HFFc6 (cell line): ENCODE measurements at places on chromosomes 4 and X. TPM values are rescaled to one million over a fixed set of nuclear protein-coding genes. Genes with fewer than 3 reads are reported as not detected.
A peak's percentile ranks its signal among the peaks of the same experiment; 100 is the strongest.

PJA1 gene
- 16.1 to 17.2 TPM (median 16.6 TPM) in 3 replicates for total RNA-seq

KLHL4 gene
- total RNA-seq = not detected in 3 replicates

PGAM4 gene
- total RNA-seq = not detected in 2 replicates

DNA sequence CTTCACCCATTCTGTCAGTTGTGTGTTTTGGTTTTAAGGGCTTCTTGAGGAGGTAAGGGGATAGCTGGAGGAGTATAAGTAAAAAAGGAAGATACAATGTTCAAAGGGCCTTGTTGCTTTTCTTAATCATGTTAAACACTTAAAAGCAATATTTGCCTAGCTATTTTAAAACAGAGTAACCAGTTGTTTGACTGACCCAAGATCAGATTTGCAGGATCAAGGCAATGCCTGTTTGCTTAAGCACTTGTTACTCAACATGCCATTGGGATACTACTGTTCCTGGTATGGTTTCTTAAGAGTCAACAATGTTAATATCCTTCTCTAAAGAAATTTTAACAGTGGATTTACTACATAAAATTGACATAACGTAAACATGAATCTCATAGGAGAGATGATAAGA, 2.6 kb downstream of the DCLK2 start:
- H3K4me1 ChIP-seq = peaks cover 65% of the 10 kb centered on the region
- peak overlapping the region; percentile 4; the same call in 1 of the 2 replicates for H3K27ac ChIP-seq
- no peak for DNase-seq
- H3K27me3 ChIP-seq = no peaks in the 10 kb centered on the region
- peaks cover 62% of the 10 kb centered on the region for H3K36me3 ChIP-seq
- peak overlapping the region; percentile 89 for H3K4me3 ChIP-seq

GRCh38 chrX:24305905-24306304, 8.0 kb downstream of the SUPT20HL2 start:
- no peaks in the 10 kb centered on the region for H3K36me3 ChIP-seq
- 0 out of 2 replicates have a peak, but pooled peaks cover 2% of the 10 kb centered on the region for H3K27me3 ChIP-seq
- no peak overlapping the region for H3K4me3 ChIP-seq
- H3K4me1 ChIP-seq = peaks cover 9% of the 10 kb centered on the region
- no peak for DNase-seq
- H3K27ac ChIP-seq = no peak overlapping the region

DNA sequence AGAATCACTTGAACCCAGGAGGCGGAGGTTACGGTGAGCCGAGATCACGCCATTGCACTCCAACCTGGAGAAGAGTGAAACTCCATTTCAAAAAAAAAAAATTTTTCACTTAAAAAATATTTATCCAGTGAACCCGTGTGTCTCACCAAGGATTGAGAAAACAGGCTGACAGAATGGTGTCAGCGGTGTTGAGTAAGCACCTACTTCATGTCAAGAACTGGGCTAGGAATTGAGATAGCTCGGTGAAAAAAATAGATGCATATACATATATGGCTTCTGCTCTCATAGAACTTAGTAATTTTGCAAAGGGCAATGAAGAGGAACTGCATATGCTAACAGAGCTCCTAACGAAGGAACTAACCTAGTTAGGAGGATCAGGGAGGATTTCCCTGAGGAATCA, 297.3 kb downstream of the TENM3 start:
- no peak overlapping the region for H3K27ac ChIP-seq
- DNase-seq = no peak
- H3K27me3 ChIP-seq = no peaks in the 10 kb centered on the region
- H3K4me1 ChIP-seq = no peaks in the 10 kb centered on the region

DNA sequence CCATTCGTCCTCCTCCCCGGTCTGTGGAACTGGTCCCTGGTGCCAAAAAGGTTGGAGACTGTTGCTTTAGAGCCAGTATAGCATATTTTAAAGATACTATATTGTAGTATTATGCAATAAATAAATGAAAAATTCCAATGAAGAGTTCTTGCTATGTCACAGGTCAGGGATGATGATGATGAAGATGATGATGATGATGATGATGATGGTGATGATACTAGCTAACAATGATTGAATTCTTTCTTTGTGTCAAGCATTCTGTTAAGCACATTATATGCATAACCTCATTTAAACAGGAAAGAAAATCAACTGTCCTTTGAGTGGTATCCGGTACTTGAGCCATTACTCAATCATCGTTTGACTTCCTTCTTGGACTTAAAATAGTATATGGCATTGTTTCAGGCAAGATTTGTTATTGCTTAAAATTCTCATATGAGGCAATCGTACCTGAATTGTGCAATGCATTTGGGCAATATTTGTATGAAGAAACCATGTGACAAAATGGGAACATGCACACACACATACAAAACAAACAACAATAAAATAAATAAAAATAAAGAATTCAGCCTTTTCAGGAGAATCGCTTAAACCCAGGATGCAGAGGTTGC, 22.8 kb upstream of the TLR2 start:
- H3K27ac ChIP-seq = no peak overlapping the region
- H3K36me3 ChIP-seq = no peaks in the 10 kb centered on the region
- peaks cover 11% of the 10 kb centered on the region for H3K27me3 ChIP-seq
- no peaks in the 10 kb centered on the region for H3K4me1 ChIP-seq
- H3K4me3 ChIP-seq = no peak overlapping the region

GRCh38 chr4:35087218-35087617, 1157.1 kb downstream of the ARAP2 start:
- DNase-seq = no peak
- H3K4me3 ChIP-seq = no peak overlapping the region
- no peak overlapping the region for H3K27ac ChIP-seq
- no peaks in the 10 kb centered on the region for H3K4me1 ChIP-seq
